ENCODE measurements at places on chromosomes 3 and 15.

- no peak for DNase-seq
Measured at GRCh38 chr3:168197162-168197561, 101.4 kb upstream of the GOLIM4 start.

DNA sequence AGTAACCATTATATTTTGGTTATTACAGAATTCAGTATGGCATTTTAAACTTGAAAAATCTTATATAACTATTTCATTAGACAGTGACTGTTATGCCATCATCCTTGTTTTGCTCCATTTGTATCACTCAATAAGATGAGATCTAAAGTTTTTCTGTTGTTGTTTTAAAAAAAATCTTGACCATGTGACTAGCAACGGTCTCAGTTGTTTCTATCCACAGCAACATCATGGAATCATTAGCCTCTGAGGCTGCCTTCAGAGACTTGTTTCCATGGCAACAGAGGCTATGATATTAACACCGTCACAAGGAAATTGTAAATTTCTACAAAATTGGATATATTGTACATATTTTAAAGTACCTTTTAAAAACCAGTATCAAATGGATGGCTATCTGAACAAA is 129.8 kb downstream of the DLG1 start:
- DNase-seq, result peak; percentile 69

GRCh38 chr3:158368271-158368670 is 202.7 kb upstream of the MLF1 start:
- no peak for DNase-seq

DNA sequence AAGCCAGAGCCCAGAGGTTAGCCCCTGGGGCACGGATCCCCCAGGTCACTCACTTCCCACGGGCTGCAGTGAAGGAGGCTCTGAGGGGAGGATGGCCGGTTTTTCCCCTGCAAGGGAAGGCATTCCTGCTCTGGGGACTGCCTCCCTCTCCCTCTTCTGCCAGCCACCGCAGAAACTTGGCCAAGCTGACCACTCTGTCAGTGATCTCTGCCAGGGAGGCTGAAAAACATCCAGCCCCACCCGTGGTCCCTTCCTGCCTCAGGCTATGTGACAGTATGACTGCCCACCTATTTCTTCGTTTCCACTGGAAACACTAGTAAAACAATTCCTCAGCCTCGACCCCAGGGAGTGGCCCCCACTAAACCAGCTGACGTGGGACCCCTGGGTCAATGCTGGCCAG is 14.6 kb upstream of the FANCD2 start:
- no peak for DNase-seq

DNA sequence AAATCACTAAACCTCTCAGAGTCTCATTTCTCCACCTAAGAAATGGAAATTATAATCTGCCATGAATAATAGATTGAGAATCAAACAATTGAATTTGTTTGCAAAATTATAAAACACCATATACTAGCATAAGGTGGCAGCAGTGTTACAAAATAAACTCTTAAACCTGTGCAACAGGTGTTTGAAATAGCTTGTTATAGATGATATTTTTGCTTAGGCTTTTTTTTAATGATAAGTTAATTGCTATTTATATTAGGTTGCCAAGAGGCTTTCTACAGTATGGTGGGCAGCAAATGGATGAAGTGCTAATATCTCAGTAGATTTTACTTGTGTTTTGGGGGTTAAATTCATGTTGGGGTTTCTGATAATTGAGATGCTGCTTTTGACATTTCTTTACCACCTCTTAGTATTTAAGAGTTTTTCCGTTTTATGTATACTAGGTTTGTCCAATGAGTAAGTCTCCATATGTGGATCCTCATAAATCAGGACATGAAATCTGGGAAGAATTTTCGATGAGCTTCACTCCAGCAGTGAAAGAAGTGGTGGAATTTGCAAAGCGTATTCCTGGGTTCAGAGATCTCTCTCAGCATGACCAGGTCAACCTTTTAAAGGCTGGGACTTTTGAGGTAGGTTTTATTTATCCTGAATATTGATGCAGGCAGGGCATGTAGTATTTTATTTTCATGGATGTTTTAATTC is 19.6 kb downstream of the NR1D2 start:
- DNase-seq, result no peak

- peak; percentile 31 for DNase-seq
Measured at GRCh38 chr3:30142946-30143345, 463.5 kb upstream of the TGFBR2 start.

DNA sequence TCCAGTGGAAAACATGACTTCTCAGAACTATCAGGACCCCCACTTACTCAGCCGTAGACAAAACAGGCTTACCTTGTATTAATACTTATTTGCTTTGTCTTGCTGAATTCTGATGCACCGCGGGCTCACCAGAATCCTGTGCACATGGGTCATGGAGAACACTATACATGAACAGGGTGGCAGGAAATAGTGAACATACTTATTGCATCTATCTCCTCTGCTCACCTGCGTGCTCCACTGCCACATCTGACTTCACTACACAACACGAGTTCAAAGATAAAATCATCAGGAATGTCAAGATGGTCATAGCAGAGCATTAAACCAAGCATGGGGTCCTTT is 10.7 kb upstream of the MAPK6 start:
- no peak for DNase-seq

GRCh38 chr3:15535732-15536131 is 14.2 kb upstream of the COLQ start:
- peak; percentile 26 for DNase-seq

DNA sequence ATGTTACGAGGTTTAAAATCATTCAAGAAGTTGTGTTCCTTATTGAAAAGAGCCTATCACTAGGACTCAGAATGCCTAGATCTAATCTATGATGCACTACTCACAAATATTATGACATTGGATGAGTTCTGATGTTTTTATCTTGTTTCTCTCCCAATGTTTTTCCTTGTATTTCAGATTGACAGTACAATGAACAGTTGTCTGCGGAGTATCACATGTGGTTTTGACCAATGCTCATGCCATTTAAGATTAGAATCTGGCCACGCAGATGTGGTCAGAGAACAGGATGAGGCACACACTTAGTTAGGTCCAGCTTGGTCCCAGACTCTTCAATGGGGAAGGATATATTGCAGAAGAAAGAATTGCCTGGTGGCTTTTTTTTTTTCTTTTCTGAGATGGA is 25.6 kb upstream of the CCDC50 start:
- no peak for DNase-seq

- DNase-seq, result no peak
Measured at GRCh38 chr15:51939216-51939615, 32.4 kb downstream of the LEO1 start.

- no peak for DNase-seq
Measured at GRCh38 chr3:102586485-102586884, 151.7 kb downstream of the ZPLD1 start.

GRCh38 chr3:69697381-69697780 is 41.9 kb upstream of the MITF start:
- no peak for DNase-seq

GRCh38 chr3:151794080-151794479 is 19.8 kb upstream of the AADAC start:
- DNase-seq, result no peak

- DNase-seq, result no peak
Measured at GRCh38 chr15:64132217-64132616, 19.3 kb upstream of the SNX22 start.

GRCh38 chr3:137582484-137582883 is 181.6 kb upstream of the SOX14 start:
- DNase-seq, result no peak

- DNase-seq, result no peak
Measured at GRCh38 chr3:122312826-122313225, 12.2 kb upstream of the CSTA start.

DNA sequence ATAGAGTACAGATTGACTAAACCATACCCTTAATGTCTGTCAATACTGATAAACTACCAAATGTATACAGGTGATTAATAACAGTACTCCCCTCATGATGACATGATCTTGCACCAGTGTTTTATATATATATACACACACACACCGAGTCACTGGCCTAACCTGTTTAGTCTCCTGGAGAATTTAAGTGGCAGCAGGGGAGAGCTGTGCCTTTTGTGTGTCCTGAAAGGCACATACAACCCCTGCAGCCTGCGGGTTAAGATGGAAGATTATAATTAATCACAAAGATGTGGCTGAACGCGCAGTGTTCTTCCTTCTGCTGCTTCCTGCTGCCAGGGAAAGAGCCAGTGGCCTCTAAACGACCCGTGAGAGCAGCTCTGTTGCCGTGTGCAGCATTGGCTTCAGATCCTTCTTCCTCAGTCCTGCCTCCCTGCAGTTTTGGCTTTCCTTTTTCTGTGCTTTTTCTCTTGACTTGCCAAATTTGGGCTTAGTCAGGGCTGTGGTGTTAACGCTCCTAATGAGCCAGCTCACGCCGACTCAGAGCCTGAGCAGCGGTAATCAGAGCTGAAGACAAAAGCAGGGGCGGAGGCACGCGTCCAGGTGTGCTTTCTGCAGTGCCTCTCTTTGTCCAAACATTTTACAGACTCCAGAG is 42.5 kb upstream of the UBE3A start:
- no peak for DNase-seq

GRCh38 chr3:38644662-38645053 is 4.8 kb downstream of the SCN5A start:
- DNase-seq, result no peak

- DNase-seq, result no peak
Measured at GRCh38 chr3:18301781-18302180, 123.4 kb downstream of the SATB1 start.

GRCh38 chr3:192365571-192365970 is 361.8 kb downstream of the FGF12 start:
- no peak for DNase-seq

DNA sequence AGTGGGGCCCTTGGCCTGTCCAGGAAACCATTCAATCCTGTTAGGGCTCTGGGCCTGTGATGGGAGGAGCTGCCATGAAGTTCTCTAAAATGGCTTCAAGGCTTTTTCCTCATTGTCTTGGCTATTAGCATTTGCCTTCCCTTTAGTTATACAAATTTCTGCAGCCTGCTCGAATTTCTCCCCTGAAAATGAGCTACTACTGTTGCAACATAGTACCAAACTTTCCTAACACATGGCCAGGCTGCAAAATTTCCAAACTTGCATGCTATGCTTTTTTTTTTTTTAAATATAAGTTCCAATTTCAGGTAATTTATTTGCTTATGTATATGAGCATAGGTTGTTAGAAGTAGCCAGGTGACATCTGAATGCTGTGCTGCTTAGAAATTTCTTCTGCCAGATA is 560.8 kb upstream of the TBL1XR1 start:
- DNase-seq, result peak; percentile 52

DNA sequence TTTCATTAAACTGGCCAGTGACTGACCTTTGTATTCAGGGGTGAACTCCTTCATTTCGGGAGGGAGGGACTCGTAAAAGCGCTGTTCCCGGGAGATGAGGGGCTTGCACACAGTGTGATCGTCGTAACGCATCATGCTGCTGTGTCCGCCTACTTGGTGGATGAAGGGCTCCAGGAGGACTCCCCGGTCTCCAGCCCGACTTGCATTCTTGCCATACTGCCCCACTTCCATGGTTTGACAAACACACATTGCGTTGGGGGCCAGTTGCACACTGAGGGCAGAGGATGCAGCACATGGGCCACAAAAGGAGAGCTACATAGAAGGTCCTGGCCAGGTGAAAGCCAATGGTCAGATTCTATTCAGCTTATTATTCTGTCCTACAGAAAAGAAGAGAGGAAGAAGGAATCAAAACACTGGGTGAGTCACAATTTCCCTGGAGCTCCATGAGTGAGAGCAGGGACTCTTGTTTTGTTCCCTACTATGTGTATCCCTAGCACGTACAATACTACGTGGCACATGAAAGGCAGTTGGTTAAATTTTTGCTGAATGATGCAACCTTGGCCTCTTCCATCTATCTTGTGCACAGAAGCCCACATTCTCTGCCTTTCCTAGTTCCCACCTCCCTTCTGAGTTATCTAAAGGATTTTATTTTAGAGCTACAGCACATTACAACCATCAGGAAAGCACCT is 24.2 kb upstream of the GMPPB start:
- DNase-seq, result peak; percentile 82

- DNase-seq, result no peak
Measured at GRCh38 chr3:22893644-22894325, 309.3 kb upstream of the UBE2E2 start.

DNA sequence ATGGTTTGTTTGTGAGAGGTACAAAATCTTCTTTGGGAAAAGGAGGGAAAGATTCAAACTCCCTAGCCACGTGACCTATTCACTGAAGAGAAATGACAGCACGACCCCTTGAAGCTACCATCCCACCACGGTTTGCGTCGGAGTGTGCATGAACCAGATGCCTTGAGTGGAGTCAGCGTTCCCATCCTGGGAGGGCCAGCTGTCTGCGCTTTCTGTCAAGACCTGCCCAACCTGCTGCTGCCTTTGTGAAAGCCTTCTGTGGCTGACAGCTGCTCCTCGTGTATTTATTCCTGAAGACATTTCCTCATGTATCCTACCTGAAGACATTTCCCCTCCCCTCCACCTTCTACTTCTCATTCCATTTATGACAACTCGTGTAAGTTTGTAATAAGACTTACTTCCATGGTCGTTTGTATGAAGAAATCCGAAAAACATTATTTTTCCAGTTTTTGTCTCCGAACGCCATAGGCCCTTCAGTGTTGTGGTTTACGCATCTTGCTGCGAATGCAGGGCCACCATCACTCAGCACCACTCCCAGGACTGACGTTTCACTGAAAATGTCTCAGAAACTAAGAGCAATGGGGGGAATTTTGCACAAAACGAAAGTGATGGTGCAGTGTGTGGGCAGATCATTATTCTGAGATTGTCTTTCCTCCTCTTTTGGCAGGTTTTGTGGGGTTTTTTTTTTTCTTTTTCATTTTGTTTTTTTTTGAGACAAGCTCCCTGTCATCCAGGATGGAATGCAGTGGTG is 18.9 kb downstream of the EBLN2 start:
- DNase-seq, result no peak

GRCh38 chr15:33226559-33227181 is 32.2 kb upstream of the FMN1 start:
- DNase-seq, result peak; percentile 19

DNA sequence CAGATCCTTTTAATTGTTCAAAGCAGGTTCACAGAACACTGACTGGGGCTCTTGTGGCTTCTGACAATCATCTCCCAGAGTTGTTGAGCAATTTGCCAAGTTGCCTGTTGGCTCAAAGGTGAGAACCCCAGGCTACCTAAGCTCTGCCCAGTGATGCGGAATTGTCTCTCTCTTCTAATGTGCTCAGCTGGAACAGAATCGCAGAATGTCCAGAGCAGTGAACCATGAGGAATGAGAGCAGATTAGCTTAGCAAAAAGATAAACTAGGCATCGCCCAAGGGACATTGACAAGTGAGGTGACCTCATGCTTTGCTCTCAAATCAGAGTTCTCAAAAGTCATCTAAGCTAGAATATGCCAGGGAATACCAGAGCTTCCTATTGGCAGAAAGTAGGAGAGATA is 148.1 kb downstream of the WDR76 start:
- no peak for DNase-seq

All from choroid plexus epithelial cell (primary cell).